Amniotic epithelial cell (primary cell): ENCODE measurements at places on chromosomes 16 and 17.
A peak's percentile ranks its signal among the peaks of the same experiment; 100 is the strongest.

- peak; percentile 30 for DNase-seq
Observed at GRCh38 chr16:69937465-69937951, 13.6 kb upstream of the CLEC18A start.

DNA sequence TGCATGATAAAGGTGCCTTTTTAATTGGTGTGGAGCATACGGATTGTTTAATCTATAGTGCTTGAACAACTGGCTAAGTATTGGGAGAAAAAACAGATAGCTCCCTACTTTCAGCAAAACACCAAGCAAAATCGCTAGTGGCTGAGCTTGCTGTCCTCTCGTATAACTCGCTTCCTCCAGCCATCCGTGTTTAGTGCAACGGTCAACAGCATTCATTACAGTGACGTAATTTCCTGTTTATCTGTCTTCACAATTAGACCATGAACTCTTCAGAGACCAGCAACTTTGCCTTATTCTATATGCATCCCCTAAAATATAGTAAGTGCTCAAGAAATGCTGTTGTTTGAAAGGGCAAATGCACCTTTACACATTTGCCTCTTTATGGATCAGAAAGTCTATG is 511.9 kb downstream of the HAPSTR1 start:
- DNase-seq: no peak

DNA sequence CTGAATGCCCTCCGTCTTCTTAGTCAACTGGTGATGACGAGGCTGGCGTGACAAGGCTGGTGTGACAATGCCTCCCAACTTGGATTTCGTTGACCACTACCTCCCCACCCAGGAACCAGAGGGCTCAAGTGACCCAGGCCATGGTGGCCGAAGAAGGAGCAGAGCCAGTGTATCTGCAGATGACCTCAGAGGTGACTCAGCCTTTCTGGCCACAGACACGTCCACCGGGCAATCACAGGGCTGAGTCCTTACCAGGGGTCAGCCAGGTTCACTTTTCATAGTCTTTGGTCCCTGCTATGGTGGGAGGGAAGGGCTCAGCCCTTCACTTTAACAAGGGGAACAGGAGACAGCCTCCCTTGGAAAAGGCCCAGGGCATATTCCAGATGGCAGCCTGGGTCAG is 116.3 kb downstream of the MAF start:
- no peak for DNase-seq

- peak; percentile 61 for DNase-seq
Observed at GRCh38 chr16:88533381-88533917, 36.8 kb upstream of the ZC3H18 start.

DNA sequence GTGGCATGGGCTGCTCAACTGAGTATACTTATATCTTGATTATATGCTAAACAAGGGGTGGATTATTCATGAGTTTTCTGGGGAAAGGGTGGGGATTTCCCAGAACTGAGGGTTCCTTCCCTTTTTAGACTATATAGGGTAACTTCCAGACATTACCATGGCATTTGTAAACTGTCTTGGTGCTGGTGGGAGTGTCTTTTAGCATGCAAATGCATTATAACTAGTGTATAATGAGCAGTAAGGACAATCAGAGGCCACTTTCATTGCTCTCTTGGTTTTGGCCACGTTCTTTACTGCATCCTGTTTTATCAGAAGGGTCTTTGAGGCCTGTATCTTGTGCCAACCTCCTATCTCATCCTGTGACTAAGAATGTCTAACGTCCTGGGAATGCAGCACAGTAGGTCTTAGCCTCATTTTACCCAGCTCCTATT is 12.0 kb downstream of the PRR11 start:
- no peak for DNase-seq

GRCh38 chr17:44664867-44665266 is 8.6 kb downstream of the MEIOC start:
- DNase-seq: no peak

GRCh38 chr16:76278980-76279379 is 1.8 kb downstream of the CNTNAP4 start:
- peak; percentile 41 for DNase-seq

GRCh38 chr16:88460496-88461330 is 7.6 kb downstream of the ZFPM1 start:
- DNase-seq: no peak

DNA sequence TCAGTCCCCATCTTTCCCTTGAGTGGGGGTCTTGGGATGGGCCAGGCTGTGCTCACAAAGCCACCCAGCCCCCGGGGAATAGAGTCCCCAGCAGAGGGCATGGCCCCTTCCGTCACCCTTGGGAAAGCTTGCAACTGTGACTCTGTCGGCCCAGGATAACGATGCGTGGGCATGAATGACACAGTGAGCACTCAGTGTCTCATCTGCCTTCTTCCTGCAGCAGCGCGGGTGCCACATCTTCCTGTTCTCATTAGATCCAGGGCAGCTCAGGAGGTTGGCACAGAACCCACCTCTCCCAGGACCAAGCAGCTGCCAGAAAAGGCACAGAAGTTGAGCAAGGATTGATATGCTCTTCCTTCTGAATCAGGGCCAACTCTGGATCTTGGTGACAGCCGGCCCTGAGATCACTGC is 84.7 kb downstream of the MRC2 start:
- no peak for DNase-seq

DNA sequence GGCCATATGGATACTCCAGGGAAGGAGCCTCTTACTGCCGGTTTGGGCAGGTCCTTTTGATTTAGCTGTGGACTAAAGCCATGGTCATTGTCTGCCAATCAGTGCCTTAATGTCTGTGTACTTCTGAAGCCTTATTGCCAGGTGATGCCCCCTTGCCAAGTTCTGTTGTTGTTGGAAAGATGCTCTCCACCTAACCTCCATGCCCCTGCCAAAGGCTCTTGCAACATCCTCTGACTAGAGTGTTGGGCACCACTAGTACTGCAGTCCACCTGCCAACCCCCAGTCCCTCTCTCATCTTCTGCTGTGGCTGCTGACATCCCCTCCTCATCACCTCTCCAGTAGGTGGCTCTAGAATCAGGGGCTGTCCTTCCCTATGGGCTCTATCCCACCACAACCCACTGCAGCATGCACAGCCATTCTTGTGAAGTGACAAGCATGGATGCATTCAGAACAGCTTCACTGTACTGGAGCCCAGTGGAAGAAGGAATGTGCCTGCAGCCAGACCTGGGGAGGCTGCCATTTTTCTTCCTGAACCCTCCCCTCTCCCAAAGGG is 375.3 kb upstream of the CDH5 start:
- no peak for DNase-seq

- DNase-seq: peak; percentile 37
Observed at GRCh38 chr16:68948230-68948910, 105.0 kb downstream of the TANGO6 start.

DNA sequence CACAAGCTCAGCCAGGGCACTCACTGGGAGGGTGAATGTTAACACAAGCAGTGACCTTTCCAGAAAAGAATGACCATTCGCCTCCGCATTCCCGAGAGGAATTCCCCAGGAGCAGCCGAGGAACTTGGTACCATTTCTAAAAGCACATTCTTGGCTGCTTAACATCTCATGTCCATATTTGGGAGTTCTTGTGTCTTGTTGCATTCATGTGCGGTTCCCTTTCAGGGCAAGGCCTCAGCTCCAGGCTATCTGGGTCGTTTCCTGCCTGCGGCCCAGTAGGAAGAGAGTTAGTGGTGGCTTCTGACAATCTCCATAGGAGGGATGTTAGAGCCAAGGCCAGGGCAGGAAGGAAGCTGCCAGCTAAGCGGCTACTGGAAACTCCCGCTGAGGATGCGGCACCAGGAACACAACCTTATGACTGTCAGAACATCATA is 27.8 kb upstream of the MEAK7 start:
- DNase-seq: peak; percentile 99

DNA sequence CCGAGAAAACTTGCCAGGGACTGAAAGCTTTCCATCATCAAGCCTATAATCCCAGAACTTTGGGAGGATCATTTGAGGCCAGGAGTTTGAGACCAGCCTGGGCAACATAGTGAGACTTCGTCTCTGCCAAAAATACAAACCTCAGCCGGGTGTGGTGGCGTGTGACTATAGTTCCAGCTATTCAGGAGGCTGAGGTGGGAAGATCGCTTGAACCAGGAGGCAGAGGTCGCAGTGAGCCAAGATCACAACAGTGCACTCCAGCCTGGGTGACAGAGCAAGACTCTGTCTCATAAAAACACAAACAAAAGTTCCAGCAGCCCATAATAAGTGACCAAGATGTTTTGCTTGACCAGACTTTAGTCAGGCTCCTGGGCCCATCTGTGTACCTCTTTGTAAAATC is 1.9 kb downstream of the MEAK7 start:
- no peak for DNase-seq

GRCh38 chr17:75047398-75048098 is 523 bp downstream of the KCTD2 start:
- no peak for DNase-seq
